ENCODE measurements at places on chromosomes 2 and 18.

DNA sequence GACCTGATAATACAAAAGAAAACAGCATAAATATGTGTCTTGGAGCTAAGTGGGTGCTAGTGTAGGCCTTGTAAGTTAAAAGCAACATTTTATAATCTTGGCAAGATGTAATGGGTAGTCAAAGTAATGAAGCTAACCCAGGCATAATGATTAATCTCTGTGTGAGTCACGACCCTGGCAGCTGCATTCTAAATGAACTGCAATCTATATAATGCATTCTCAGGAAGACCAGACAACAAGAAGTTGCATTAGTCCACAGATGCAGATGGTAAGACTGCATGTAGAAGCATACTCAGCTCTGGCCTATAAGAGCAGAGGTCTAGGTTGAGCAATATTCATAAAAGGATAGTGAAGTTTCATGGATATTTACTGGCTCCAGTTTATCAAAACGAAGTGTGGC lies 85.6 kb upstream of the ETAA1 start:
- DNase-seq: no peak

DNA sequence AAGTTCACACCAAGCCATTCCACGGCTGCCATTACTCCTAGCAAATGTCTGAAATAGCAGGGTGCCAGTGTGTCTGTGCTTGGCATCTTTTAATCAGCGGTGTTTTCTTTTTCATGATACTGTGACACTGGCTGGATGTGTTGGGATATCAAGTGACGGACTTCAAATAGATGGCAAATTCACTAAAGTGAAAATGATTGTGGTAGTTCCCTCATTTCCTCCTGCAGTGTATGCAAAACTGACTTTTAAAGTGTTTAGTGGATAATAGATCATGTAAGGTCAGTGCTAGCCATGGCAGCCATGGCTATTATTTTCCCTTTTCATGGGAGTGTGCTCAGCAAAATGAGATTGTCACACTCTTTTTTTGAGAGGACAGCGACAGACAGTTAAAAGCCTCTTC lies 261.5 kb upstream of the SIX3 start:
- no peak for DNase-seq

GRCh38 chr2:169462896-169463695 lies 16.2 kb upstream of the BBS5 start:
- no peak for DNase-seq

- DNase-seq: no peak
These were observed 39.2 kb downstream of the STAT1 start for GRCh38 chr2:190974629-190975361.

- DNase-seq: no peak
These were observed 805 bp upstream of the KRTCAP3 start for GRCh38 chr2:27441226-27441926.

DNA sequence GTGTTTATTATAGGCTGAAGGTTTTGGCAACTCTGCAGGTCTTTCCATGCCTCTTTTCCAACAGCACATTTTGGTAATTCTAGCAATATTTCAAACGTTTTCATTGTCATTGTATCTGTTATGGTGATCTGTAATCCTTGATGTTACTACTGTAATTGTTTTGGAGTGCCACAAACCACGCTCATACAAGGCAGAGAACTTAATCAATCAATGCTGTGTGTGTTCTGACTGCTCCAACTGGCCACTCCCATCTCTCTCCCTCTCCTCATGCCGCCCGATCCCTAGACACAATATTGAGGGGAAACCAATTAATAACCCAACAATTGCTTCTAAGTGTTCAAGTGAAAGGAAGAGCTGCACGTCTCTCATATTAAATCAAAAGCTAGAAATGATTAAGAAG lies 32.9 kb downstream of the HDLBP start:
- DNase-seq: no peak

DNA sequence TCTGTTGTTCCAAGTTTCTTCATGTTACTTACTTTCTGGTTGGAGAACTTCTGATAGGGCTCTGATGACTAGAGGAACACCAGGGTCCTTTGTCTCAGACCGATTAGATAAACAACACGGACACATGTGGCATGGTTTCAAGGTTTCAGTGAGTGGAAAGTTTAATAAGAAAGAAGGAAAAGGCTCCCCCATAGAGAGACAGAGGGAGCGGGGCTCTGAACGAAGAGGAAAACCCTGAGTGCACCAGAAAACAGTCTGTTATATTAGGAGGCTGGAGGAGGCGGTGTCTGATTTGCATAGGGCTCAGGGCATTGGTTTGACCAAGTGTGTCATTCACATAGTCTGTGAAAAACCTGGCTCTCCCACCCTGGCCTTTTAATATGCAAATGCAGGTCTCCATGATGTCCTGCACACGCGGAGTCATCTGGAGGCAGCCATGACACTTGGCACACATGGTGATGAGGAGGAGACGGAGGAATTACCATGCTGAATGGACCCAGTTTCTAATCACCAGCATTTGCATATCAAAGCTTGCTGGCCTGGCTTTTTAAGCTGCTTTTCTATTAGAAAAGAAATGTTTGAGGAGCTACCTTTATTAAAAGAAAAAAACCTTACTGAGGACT lies 94.2 kb downstream of the PTPN4 start:
- DNase-seq: no peak

Measured in OCI-LY7 (cell line).